ENCODE measurements at places on chromosomes 6 and 20.
A peak's percentile ranks its signal among the peaks of the same experiment; 100 is the strongest.

- H3K27me3 ChIP-seq: peaks cover 10% of the 10 kb centered on the region
- DNase-seq: no peak
- H3K27ac ChIP-seq: no peak overlapping the region
- no peaks in the 10 kb centered on the region for H3K36me3 ChIP-seq
- H3K4me3 ChIP-seq: no peak overlapping the region
Observed at GRCh38 chr20:62482146-62482809, 6.5 kb upstream of the GATA5 start.

DNA sequence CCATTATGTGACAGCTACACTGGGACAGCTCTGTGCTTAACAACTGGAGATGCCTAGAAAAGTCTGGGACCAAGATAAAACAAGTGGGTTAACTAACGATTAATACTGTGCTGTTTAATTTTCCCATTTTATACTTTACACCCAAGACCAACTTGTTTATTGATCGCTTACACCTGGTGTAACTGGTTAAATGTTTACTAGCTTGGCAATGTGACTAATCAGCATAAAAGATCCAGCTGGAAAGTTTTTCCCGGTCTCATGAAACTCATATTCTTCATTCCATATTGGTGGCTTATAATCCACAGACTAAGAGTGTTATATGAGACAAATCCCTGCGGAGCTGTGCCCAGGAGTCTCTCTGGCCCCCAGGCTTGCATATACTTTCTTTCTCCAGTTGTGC lies 101.7 kb upstream of the GJE1 start:
- no peak overlapping the region for H3K27ac ChIP-seq
- no peaks in the 10 kb centered on the region for H3K4me1 ChIP-seq
- no peaks in the 10 kb centered on the region for H3K36me3 ChIP-seq
- no peak for DNase-seq
- H3K4me3 ChIP-seq: no peak overlapping the region
- no peaks in the 10 kb centered on the region for H3K27me3 ChIP-seq

DNA sequence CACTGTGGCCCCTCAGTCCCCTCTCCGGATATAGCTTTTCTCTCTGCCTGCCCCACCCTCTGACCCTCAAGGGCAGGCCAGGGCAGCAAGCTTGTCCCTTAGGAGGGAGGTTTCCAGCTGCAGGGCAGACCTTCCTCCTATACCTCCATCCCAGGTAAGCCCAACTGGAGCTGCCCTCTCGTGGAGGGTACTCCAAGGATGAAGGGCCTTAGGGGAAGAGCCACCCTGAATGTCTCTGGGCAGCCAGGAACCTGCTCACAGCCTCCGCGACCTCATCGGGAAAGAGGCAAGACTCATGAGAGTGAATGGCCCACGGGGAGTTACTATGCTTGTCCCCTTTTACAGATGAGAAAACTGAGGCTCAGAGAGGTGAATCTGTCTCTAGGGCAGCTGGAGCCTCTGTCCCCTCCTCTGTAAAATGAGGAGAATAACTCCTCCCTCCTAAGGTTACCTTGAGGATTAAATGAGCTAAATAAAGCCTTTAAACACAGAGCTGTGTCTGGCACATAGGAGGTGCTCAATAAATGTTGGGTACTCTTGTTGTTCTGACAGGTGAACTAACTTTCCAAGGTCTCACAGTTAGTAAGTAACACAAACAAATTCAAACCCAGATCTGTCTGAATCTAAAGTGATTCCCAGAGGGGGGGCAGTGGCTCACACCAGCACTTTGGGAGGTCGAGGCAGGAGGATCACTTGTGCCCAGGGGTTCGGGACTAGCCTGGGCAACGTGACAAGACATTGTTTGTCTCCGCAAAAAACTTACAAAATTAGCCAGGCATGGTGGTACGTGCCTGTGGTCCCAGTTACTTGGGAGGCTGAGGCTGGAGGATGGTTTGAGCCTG lies 12.1 kb downstream of the SRXN1 start:
- H3K27ac ChIP-seq: no peak overlapping the region
- H3K4me3 ChIP-seq: no peak overlapping the region
- H3K27me3 ChIP-seq: peaks cover 23% of the 10 kb centered on the region
- peaks cover 11% of the 10 kb centered on the region for H3K4me1 ChIP-seq

DNA sequence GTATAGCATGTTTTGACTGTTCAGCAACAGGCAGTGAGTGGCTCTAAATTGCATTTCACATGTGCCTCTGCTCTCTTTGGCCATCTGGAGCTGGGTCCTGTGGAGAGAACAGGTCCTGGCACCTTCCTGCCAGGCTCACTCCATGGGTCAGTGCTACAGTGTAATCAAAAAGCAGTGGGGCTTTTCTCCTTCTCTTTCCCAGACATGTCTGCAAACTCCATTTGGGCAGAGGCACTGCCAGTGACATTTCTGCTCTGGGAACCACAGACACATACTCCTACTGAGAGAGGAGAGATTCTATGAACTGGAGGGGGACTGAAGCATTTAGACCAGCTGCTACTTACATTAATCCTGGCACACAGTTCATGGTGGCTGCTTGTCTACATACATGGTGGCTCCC lies 68.3 kb upstream of the TRAF3IP2 start:
- no peak overlapping the region for H3K4me3 ChIP-seq
- no peaks in the 10 kb centered on the region for H3K27me3 ChIP-seq
- H3K27ac ChIP-seq: no peak overlapping the region
- no peak for DNase-seq
- H3K36me3 ChIP-seq: peaks cover 5% of the 10 kb centered on the region

DNA sequence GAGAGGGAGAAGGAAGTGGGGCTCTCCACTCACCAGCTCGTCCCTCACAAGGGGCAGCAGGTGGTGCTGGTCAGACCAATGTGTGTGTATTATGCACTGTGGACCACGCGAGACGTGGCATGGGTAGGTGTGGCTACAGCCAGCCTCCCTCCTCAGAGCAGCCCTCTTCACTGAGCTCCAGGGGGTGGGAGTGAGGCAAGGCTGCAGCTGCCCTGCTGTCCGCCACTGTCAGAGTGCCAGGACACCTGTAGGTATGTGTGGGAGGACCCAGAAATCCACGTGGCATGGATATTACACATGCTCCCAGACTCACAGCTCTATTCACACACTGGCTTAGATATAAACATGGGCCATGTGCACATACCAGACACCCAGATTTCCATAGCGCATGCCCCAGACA lies 90.3 kb downstream of the VEGFA start:
- H3K4me1 ChIP-seq: no peaks in the 10 kb centered on the region
- DNase-seq: no peak
- no peaks in the 10 kb centered on the region for H3K36me3 ChIP-seq
- H3K4me3 ChIP-seq: no peak overlapping the region
- peaks cover 10% of the 10 kb centered on the region for H3K27me3 ChIP-seq

- DNase-seq: no peak
- H3K27me3 ChIP-seq: no peaks in the 10 kb centered on the region
- no peak overlapping the region for H3K4me3 ChIP-seq
Observed at GRCh38 chr20:8076306-8077136, 55.5 kb upstream of the PLCB1 start.

DNA sequence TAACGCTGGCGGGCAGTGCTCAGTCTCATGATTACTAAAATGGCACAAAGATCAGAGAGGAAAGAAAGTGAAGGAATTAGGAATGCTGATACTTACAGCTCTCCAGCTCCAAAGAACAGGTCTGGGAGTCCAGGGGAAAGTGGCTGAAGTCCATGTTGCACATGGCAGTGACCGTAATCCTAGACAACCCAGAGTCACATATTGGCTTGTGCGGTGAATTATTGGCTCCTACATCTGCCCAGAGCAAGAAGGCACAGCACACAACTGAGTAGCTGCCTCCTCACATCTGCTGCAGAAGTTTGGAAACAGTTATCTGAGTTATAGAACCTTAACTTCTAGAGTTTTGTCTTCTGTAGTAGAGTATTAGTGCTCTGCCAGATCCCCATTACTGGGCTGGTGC lies 47.2 kb downstream of the GABRR2 start:
- H3K27me3 ChIP-seq: no peaks in the 10 kb centered on the region
- H3K4me1 ChIP-seq: peaks cover 10% of the 10 kb centered on the region
- no peaks in the 10 kb centered on the region for H3K36me3 ChIP-seq
- H3K4me3 ChIP-seq: no peak overlapping the region
- H3K27ac ChIP-seq: no peak overlapping the region

- H3K27ac ChIP-seq: no peak overlapping the region
- H3K36me3 ChIP-seq: no peaks in the 10 kb centered on the region
- H3K27me3 ChIP-seq: peaks cover 3% of the 10 kb centered on the region
- DNase-seq: no peak
- no peak overlapping the region for H3K4me3 ChIP-seq
- no peaks in the 10 kb centered on the region for H3K4me1 ChIP-seq
Observed at GRCh38 chr6:38882157-38882556, 166.4 kb upstream of the GLP1R start.

DNA sequence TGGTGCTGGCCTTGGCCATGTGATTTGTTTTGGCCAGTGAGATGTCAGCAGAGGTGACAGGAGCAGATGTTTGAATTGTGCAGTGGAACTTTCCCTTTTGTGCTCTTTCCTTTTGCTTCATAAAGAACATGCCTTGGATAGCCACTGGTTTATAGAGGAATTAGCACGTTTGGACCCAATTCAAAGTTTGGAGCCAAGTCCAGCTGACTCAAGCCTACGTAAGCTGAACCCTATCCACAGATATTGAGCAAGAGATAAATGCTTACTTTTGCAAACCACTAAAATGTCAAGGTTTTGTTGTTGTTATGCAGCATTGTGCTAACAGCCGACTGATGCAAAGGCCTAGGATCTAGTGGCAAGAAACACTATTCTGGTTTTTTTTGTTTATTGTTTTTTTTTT lies 230.9 kb upstream of the CITED2 start:
- no peak overlapping the region for H3K4me3 ChIP-seq
- DNase-seq: no peak
- no peak overlapping the region for H3K27ac ChIP-seq
- no peaks in the 10 kb centered on the region for H3K27me3 ChIP-seq
- no peaks in the 10 kb centered on the region for H3K36me3 ChIP-seq

DNA sequence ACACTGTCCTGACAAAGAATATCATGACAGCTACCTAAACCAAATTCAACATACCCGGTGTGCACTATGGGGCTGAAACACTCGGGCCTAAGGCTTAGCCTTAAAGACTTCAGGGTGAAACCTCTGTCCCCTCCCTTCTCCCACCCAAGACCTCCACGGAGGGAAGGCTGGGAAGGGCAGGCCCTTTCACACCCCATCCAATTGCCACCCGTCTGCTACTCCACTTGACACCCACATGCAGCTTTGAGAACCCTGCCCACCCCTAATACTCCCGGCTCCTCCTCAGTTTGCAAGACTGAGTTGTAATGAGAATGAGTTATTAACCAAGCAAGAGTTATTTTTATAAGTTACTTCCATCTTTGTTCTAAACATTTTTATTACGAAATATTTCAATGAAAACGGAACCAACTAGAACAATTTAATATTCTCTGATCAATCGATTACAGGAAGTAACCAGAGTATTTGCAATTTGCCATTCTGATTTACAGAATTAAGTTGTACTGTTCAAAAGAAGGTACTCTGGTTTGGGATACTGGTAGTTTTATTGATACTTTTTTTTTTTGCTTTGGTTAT lies 3.7 kb downstream of the TAF4 start:
- DNase-seq: no peak
- H3K4me1 ChIP-seq: peaks cover 23% of the 10 kb centered on the region
- no peaks in the 10 kb centered on the region for H3K36me3 ChIP-seq
- no peaks in the 10 kb centered on the region for H3K27me3 ChIP-seq
- H3K27ac ChIP-seq: no peak overlapping the region
- no peak overlapping the region for H3K4me3 ChIP-seq

DNA sequence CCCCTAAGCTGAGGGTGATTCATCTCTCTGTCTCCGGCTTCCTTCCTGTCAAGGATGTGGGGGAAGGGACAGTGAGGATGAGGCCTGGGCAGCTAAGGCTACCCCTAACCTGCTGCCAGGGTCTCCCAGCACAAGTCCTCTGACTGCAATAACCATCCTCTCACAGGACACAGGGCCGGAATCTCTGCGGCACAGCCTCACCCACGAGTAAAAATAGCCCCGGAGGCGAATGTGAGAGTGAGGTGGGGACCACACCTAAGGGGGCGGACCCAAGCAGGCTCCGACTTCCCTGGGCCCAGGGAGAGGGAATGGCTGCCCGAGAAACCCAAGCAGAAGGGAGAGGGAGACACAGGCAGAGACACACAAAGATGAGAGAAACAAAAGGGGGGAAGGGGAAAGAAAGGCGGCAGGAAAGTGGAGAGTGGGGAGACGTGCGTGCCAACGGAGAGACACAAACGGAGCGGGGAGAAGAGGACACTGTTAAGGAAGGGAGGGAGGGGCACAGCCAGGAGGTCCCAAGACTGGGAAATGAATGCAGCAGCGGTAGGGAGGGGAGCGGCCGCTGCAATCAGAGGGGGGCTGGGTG lies 1.4 kb downstream of the CLIC1 start:
- peak; percentile 50 for DNase-seq
- no peaks in the 10 kb centered on the region for H3K27me3 ChIP-seq
- peaks cover 50% of the 10 kb centered on the region for H3K4me1 ChIP-seq
- peaks cover 4% of the 10 kb centered on the region for H3K36me3 ChIP-seq

DNA sequence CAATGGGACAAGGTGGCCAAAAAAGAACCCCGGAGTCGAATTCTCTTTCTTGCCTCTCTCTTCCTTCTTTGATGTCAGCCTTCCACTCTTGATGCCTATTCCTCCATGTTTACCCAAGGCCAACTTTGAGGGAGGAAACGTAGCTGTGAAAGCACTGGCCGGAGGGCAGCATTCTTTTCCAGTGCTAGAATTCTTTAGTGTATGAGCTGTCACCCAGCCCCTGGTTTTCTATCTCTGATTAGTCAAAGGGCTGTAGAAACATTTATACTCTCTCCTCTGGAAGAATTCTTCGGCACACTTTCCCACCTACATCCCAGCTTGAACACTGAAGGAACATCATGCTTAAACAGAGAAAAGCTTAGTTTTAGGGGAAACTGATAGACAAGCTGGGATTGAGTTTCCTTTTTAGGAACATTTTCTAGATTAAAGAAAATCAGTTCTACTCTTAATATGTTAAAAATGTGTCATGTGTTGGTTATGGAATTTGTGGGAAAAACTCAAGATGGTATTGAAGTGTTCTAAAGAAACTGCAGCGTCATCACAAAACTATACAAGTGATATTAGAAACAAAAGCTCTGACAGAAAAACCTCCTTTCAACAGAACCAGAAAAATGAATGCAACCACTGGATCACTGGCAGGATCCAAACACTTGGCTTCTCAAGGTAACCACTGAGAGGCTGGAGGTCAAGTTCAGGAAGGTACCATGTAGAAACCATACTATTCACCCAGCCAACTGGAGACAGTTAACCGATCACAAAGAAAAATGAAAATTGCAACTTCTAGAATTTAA lies 20.7 kb upstream of the UTRN start:
- no peak for DNase-seq
- H3K27ac ChIP-seq: no peak overlapping the region
- H3K27me3 ChIP-seq: no peaks in the 10 kb centered on the region
- H3K4me1 ChIP-seq: peaks cover 17% of the 10 kb centered on the region
- H3K36me3 ChIP-seq: no peaks in the 10 kb centered on the region

DNA sequence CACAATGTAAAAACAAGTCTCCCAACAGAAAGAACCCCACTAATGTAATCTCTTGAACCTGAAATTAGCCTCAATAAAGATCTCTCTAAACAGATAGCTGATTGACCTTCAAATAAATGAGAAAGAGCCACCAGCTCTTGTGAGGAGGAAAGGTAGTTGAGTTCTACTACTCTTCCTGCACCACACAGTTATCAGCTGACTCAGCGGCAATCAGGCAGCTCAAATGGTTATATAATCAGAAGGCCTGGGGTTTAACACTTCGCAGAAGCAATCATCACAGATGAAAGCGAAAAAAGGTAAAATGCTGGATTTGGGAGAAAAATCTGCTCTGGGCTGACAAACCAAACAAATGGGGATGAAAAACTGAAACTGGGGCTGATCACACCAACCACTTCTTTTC lies 91.8 kb downstream of the CHD6 start:
- H3K27ac ChIP-seq: no peak overlapping the region
- no peak overlapping the region for H3K4me3 ChIP-seq
- peaks cover 3% of the 10 kb centered on the region for H3K36me3 ChIP-seq
- no peaks in the 10 kb centered on the region for H3K27me3 ChIP-seq
- H3K4me1 ChIP-seq: peaks cover 17% of the 10 kb centered on the region
